ENCODE measurements at places on chromosomes 16 and 17.
A peak's percentile ranks its signal among the peaks of the same experiment; 100 is the strongest.

DNA sequence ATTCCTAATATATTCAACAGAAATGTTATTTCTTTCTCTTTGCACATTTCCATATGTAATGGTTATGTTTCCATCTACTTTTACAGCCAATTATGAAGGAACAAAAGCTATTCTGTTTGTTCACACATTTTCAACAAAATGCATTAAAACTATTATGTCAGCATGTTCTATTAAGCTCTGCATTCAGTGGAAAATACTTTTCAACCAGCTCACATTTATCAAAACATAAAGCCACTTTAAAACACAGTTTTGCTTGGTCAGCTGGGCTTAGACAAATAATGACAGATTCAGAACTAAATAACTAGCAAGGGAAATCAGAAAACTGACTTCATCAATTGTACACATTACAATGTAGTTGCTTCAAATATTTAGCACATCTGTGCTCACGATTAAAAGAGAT is 6.9 kb downstream of the SALL1 start:
- DNase-seq = no peak

GRCh38 chr17:37142294-37142896 is 193.6 kb downstream of the AATF start:
- DNase-seq = no peak

DNA sequence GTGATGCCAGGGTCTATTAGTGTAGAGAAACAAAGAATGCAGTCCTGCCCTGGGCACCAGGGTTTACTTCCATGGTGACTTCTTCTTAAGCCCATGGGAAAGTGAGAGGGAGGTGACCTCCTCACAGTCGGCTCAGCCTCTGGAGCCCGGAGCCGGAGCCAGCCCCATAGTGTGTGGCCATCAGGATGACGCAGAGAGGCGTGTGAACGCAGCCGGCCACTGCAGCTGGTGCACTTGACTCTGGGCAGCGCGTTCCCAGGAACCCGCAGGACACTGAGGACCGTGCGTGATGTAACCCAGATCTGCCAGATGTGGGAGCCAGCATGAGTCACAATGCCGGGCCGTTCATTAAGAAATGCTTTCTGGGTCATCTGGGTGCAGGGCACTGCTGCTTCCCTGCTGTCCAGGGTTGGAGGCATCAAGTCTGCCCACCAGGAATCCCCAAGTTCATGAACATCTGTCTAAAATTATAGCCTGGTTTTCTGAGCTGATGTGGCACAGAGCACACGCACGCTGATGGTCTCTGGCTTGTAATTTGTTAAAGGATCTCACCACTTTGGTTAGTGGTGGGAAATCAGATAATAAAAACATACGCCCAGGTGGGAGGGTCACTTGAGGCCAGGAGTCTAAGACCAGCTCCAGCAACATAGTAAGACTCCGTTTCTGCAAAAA is 114.1 kb downstream of the PITPNC1 start:
- no peak for DNase-seq

- DNase-seq = no peak
Observed at GRCh38 chr16:47013172-47013571, 39.7 kb upstream of the DNAJA2 start.

DNA sequence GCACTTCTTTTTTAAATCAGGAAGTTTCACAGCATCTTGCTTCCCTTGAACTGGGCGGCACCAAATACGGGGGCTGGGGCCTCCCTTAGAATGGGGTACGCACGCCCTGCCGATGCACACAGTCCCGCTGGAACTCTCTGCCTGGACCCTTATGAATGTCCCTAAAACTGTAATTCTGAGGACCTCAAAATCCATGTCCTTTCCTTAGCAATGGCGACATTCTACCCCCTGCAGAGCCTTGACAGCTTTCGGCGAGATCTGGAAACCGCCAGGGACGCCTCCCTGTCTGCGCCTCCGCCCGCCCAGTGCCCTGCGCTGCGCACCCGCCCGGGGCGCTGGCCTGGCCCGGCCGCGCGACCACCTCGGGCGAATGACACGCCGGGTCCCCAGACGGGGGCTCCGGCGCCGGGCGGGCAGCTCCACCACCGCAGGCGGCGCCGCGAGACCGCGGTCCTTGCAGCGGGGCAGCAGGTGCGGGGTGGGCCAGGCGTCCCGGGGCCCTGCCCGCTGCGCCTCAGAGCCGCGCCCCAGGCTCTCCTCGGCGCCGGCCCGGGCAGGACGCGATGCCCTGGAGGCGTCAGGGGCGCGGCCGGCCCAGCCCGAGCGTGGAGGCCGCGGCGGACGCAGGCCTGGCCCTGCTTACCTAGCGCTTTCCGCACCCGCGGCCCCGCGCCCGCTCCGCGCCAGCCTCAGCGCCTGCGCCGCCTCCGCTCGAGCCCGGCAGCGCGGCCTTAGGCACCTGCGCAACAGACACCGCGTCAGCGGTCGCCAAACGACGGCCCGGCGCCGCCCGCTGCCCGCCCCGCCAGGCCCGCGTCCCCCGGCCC is 548 bp downstream of the HAGH start:
- DNase-seq = peak; percentile 35

GRCh38 chr16:68373528-68374245 is 62.9 kb downstream of the PRMT7 start:
- DNase-seq = no peak

- no peak for DNase-seq
Observed at GRCh38 chr17:73833775-73834488, 189.7 kb upstream of the SDK2 start.

DNA sequence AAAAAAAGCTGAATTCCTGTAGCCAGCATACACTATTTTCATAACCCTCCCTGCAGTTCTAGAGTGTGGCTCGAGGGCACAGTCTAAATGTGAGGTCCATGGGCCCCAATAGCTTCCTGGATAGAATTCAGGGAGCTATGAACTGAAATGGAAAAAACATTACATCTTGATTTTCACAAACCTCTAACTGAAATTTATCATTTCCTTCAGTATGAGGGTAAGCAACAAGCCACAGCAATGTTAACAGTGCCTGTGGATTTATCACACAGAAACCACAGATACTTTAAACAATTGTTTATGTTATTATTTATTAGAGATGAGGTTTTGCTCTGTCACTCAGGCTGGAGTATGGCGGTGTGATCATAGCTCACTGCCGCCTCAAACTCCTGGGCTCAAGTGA is 18.2 kb downstream of the TMEM92 start:
- no peak for DNase-seq

DNA sequence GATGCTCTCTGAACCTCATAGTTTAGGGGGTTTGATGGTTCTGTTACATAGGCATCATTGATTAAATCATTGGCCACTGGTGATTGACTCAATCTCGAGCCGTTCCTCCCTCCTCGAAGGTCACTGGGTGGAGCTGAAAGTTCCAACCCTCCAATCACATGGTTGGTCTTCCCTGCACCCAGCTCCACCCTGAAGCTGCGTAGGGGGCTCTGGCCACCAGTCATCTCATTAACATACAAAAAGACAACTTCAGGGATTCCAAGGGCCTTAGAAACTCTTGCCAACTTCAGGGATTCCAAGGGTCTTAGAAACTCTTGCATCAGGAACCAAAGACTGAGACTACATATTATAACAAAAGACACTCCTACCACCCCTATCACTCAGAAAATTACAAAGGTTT is 306.5 kb upstream of the TNRC6C start:
- DNase-seq = no peak

DNA sequence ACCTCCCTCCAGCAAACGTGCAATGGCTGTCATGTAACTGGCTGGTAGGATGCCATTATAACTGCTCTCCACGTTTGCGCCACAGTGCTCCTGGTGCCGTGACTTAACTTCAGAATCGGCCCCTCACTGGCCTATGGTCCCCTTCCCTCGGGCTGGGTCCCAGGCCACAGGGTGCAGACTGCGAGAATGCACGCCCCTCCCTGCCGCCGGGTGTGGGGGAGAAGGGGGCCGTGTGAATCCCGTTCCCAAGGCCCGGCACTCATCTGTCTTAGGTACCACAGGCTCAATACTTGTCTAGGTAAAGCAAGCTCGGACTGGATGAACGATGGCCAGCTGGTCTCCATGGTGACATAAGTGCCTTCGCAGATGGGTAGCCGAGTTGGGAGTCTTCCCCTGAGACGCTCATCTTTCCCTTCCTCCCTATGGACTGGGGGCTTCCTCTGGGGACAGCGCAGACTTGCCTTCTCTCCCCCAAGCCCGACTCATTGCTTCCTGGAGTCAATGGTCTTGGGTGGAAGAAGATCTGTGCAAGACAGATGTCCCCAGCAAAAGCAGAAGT is 37.8 kb downstream of the TIMM22 start:
- DNase-seq = no peak

GRCh38 chr16:2912330-2913199 is 834 bp downstream of the FLYWCH1 start:
- DNase-seq = no peak

GRCh38 chr17:5467416-5467815 is 1.4 kb downstream of the DHX33 start:
- DNase-seq = no peak

- no peak for DNase-seq
Observed at GRCh38 chr16:20850981-20851380, 44.7 kb downstream of the REXO5 start.

GRCh38 chr16:74372953-74373846 is 2.9 kb upstream of the NPIPB15 start:
- no peak for DNase-seq

- DNase-seq = no peak
Observed at GRCh38 chr16:85136213-85136701, 24.0 kb upstream of the CIBAR2 start.

DNA sequence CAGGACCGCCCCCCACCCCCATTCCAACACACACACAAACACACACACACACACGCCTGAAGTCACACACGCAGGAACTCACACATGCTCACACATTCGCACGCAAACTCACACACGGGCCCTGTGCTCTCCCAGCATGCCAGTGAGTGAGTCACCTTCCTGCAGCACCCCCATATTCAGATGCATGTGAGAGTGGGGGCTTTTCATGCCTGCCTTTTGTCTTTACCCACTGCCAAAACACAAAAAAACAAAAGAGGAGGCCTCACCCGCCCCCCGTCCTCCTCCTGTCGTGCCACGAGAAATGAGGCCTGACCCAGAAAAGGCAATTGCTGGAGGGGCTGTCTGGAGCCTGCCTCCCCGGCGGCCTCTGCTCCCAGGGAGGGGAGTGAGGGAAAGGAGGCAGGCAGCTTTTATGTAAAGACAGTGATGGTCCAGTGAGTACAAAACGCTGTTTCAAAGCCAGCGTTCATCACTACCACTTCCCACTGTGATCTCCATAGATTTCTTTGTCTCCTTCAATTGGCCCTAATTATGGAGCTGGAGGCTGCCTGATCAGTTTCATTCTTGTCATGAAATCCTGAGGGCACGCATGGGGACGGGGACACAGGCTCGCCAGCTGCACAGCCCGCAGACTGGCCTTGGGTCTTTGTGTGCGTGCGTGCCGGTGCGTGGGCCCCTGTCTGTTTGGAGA is 29.5 kb upstream of the GSE1 start:
- DNase-seq = no peak

DNA sequence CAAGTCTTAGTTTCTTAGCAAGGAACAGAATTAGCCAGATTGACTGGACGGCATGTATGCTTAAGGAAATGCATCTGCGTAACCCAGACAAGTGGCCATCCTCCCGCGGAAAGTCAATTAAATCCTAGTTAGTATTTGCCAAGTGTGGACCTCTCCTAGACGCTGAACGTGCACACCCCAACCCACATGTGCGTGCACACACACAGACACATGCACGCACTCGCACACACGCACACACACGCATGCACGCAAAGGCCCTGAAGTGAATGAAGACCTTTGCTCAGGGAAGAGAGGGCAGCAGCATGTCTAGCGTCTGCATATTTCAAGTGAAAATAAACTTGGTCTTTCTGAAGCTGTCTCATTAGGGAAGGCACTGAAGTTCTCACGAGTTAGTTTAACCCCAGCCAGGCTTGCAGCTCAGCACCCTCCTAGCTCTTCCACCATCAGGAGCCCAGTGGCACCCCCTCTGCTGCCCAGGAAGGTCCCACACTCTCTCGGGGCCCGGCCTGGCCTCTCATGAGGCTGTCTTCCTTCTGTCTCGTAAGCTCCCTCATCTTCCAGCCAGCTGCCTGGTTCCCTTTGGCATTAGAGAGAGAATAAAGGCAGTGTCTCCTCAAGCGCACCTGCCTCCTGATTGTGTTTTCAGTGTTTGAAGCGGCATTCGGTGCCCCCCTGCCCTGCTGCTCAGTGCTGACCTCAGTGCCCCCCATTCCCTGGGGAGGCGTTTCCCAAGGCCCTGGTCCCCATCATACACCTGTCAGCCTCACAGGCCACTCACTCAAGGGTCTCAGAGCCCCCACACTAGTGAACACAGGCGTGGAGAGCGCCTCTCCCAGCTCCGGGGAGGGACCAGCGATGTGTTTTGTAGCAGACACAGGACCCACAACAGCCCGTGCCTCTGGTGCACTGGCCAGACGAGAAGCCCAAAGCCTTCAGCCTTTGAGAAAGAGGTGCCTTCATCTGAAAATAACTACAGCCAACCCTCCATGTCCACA is 52.2 kb upstream of the CHMP6 start:
- DNase-seq = no peak

DNA sequence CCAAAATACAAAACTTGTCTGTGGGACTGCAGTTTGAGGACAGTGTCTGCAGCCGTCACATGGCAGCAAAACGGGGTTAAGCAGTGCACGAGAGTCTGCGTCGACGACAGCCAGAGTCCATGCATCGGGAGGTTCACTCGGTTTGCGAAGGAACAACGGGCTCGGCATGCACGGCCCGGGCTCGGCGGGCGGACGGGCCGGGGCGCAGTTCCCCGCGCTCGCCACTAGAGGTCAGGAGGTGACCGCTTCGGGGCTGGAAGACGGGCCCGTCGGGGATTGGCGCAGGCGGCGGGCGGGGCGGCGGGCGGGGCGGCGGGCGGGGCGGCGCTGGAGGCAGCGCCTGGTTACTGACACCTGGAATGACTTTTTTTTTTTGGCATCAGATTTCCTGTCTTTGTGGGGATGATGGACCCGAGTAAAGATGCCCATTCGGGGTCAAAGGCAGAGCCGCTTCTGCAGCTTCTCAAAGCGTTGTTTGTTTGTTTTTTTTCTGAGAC is 6.5 kb downstream of the SCGB1C2 start:
- peak; percentile 77 for DNase-seq

GRCh38 chr16:51133688-51134087 is 17.4 kb downstream of the SALL1 start:
- DNase-seq = no peak

- DNase-seq = no peak
Observed at GRCh38 chr17:77869041-77869599, 89.4 kb upstream of the TNRC6C start.

DNA sequence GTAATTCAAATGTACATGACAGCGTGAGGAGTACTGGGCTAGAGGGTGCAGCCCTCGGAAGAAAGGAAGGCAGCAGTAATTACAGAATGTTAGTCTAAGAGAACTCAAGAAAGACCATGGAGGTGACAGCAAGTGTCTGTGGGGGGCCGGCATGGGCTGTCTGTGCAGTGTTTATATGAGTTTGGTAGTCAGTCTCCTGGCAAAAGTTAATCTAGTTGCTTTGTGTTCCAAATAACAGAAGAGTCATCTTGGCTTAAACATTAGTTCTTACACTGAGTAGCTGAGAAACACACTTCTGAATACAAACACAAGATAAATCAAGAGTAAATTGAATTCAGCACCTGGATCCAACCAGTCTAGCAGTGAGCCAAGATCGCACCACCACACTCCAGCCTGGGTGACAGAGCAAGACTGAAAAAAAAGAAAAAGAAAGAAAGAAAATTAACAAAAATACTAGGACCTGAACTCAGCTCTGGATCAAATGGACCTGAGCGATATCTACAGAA is 189.3 kb upstream of the COX10 start:
- no peak for DNase-seq

GRCh38 chr17:79939755-79940458 is 95.8 kb downstream of the TBC1D16 start:
- DNase-seq = no peak

Measured in stimulated activated CD8-positive, alpha-beta memory T cell treated with anti-CD3 and anti-CD28 coated beads, Interleukin-2, amount 100 ng/mL, for 1 hour (primary cell).